Activated CD8-positive, alpha-beta memory T cell treated with anti-CD3 and anti-CD28 coated beads for 36 hours (primary cell): ENCODE measurements at places on chromosomes 12 and 14. TPM values are rescaled to one million over a fixed set of nuclear protein-coding genes. Genes with fewer than 3 reads are reported as not detected.

The SLC17A8 gene
- not detected for total RNA-seq

The TSPAN8 gene
- total RNA-seq: not detected

The COX6A1 gene
- 494 TPM for total RNA-seq

The ST8SIA1 gene
- 3.5 TPM for total RNA-seq
